ENCODE measurements at places on chromosomes 16 and 17.

- no peak for DNase-seq
These were observed 31.2 kb downstream of the NXN start for GRCh38 chr17:948284-948852.

DNA sequence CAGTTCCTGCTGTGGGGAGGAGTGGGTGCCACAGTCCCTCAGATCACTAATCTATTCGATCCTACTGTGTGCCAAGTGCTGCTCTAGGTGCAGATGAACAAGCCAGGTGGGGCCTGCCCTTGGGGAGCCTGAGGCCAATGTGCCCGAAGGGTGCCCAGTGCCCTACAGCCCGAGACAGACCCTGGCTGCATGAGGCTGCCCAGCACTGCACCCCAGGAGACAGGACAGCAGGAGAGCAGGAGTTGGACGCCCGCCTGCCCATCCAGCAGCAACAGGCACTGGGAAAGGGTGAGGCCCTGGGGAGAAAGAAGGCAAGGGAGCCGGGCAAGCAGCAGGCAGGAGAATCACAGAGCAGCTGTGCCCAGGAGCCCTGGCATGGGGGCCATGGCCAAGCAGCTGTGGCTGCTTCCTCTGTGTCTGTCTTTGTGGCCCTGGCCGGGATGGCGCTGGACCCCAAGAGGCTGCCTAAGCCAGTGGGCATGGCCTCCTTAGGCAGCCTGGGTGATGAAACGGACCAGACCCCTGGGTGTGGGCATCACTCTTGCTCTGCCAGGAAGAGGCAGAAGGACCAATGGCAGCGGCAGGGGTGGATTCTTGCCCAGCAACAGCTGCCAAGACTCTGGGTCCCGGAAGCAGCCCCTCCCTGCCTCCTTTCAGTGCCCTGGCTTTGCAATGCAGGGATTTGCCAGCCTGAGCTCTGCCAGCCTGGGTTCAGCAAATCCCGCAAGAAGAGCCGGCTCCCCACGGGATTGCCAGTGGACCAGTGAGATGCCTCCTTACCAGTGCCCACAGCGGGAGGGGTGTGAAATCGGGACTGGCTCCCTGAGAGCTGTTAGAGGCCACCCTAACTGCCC, 179.6 kb upstream of the TNRC6C start:
- peak; percentile 80 for DNase-seq

DNA sequence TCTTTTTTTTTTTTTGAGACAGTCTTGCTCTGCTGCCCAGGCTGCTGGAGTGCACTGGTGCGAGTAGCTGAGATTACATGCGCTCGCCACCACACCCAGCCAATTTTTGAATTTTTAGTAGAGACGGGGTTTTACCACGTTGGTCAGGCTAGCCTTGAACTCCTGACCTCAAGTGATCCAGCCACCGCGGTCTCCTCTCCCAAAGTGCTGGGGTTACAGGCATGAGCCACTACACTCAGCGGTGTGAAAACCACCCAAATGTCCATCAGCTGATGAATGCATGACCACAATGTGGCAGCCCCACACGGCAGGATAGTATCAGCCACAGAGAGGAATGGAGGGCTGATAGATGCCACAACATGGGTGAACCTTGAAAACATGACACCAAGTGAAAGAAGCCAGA, 2.1 kb downstream of the P2RX5 start:
- DNase-seq, result no peak

GRCh38 chr17:44247440-44247841, 20.5 kb downstream of the SLC4A1 start:
- no peak for DNase-seq

DNA sequence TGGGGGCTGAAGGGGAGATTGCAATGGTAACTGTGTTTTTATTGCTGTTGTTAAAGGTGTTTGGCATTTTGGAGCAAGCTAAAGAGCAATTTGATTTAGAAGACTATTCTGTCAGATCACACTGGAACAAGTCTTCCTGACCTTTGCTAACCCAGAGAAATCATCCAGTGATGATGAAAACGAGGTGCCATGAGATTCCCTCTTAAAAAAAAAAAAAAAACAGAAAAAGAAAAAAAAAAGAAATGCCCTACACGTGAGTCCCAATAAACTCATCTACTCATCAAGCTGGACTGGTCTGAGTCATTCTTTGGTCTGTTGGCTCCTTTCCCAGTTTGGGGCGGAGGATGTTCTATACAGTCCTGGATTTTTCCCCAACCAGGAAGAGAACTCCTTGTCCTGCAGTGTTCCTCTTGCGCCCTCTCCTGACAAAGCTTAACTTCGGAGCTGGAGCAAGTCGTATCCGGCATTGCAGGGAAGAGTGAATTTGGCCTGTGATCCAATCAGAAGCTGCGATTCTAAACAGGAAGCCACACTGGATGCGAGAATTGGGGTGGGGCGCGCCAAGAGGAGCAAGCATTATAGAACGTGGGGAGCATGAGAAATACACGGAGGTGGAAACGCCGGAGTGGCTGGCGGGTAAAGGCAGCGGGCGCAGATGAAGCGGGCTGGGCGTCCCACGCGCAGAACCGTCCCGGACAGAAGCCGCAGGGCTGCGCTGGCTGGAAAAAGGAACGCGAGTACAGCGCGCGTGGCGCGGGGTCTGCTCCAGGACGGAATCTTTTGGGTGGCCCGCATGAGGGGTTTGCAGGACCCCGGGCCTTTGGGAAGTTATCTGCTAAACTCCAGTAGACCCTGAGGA, 22.4 kb upstream of the CRYM start:
- DNase-seq, result peak; percentile 76

DNA sequence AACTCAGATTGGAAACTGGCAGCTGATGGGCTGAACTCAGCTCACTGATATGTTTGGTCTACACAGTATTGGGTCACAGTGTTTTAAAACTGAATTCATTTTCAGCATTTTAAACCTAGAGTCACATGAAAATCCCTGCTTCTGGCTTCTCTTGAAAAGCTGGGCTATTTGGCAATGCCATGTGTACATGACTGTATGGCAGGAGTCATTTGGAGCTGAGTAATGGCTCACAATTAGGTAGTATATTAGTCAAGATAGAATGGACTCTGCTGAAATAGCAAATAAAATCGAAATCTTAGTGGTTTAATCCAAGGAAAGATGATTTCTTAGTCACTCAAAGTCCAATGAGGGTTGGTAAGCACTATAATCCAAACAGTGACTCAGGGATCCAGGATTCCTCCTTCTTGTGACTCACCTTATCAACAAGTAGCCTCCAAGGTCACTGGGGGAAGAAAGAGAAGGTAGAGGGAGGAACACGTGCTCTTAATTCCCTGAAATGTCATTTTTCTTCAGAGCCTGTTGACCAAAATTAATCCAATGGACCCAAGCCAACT, 13.9 kb upstream of the PMP22 start:
- peak; percentile 58 for DNase-seq

DNA sequence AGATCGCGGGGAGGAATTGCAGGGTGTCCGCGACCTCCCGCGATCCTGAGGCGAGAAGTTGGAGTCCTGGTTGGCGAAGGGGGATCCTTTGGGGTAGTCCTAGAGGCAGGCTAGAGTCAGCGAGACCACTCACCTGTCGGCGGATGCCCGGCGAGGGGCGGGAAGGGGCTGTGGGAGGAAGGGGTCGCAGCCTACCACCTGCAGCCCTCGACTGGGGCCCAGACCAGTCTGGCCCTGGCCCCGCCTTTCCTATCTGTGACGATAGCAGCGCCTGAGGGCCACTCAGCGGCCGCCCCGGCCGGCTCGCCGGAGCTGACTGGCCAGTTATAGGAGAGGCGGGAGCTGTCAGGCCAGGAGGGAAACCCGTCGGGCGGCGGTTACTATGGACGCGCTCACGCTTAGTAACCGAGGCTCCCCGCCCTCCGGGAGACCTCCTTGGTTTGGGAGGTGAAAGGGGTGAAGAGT, at the start of gene TEKT3:
TEKT3 (minus strand) TSS at position 213 of the 465 bp plus-strand sequence. CDS start 10,012 bp downstream, outside the sequence.
- DNase-seq, result peak; percentile 83

DNA sequence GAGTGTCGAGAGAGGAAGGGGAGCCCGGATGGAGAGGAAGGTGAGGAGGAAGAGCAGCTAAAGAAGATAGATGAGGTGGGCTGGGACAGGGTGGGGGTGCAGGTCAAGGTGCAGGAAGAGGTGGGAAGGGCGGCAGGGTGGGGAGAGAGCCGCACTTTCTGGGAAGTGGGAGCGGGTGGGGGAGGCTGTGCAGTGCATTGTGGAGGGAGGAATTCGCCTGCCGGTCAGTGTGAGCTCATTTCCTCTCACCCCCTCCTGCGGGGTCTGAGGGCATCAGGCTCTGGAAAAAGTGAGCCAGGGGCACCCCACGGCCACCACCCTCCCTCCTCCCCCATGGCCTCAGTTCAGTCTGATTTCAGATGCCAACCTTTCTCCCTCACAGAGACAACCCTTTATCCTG, 2.5 kb upstream of the ARHGAP23 start:
- DNase-seq, result peak; percentile 71

DNA sequence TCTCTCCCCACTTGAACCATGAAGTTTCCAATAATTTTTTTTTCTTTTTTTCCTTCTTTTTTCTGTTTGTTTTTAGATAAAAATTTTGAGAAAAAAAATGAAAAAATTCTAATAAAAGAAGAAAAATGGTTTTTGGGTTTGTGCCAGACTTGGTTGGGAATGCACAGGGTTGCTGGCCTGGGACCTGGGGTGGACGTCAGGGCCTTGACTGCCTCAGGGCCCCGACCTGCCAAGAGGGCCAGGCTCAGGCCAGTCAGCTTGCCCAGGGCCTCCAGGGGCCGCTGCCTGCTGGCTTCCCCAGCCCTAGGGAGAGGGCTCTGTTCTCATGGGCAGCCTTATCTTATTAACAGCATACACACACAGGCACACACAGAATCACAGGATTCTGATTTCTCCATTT, 6.5 kb downstream of the TBX6 start:
- DNase-seq, result no peak

DNA sequence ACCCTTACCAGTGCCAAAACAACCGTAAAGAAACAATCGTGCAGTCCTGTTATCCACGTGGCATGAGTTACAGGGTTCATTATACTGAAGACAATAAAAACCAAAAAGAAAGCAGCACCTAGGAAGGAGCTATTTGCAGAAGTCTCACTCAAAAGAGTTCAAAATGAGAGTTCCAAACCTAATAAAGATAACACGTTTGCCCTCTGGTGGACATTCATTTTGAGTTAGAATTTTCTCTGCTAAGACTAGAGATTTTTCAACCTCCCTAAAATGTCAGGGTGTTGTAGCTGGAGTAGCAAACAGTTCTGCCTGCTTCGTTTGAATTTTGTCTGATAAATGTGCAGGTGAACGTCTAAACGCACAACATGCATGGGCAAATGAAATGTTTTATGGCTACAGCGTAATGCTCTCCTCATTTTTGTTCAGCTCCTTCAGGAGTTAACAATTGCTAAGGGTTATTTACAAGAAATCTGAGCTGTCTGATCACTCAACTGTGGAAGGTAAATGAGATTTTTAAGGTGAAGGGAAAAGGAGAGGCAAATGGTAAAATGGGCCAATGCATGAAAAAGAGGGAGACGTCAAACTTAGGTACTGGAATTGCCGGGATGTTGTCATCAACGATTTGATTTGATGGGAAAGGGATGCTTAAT, 1067.9 kb upstream of the EEF2KMT start:
- no peak for DNase-seq

DNA sequence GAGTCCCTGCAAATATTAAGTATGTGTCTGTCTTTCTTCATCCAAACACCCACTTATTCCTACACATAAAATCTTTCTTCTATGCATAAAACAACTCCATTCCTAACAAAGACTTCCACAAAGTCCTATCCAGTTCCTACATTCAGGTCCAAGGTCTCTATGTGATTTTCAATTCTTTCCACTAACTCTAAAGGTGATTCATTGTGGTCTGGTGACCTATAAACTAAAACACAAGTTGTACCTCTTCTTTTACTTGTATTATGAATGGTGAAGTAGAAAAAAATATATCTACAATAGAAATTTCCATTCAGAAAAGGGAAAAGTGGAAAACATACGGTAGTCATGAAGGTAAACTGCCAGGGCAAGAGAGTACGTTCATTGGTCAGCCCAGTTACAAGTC, 56.6 kb downstream of the USP32 start:
- DNase-seq, result no peak

DNA sequence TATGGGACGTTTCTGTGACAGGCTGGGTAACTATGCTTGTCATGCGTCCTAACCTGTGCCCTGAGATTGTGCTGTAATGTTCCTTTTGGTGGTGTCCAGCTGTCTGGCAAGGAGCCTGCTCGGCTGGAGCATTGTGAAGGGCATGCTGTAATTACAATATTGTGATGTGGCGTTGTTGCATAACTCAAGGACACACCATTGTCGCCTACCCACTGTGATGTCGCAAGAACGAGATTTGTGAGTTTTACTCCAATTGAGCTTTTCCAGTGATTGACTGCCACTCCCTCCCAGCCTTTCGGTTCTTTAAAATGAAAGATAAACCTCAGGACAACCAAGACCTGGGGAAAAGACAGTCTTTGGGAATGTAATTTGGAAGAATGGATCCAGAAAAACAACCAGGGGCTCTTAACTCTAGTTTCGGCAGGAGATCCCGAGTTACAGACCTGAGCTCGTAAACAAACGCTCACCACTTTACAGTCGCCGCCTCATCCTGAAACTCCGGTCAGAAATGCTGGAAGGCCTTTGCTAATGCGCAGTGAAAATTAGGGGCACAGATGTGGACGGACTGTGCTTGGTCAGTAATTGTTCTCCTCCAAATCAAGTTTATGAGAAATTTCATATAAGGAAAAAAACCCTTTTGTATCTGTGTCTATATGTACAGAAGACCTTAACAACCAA, 1.3 kb downstream of the ZNF750 start:
- no peak for DNase-seq

DNA sequence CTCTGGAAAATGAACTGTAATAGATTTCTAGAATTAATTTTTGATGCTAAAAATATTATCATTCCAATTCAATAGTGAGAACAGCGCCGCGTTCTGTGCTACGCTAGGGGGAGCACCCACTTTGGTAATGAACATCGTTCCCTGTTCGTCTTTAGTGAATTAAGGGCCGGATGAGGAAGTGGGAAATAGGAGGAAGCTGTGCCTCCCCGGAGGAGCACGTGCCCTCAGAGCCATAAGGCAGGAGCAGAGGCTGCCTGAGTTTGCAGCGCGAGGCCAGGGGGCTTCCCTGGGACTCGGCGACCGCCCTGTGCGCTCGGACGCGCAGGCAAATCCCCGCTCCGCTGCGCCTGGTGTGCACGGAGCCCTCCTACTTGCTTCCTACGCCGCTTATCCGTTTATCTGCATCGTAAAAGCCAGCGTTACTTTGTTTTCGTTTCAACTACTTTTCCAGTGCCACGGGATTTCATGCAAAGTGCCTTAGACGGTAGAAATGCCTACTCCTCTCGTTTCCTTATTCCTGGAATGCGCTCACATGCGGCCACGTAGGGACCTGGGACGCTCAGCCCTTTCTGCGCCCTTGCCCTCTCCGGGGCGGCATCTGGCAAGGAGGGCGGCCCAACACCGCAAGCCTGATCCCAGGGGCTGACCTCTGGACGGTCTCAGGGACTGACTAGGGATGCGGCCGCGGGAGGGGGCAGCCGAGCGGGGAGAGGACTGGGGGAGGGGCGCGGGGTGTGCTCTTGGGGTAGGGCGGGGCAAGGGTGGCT, 76.4 kb downstream of the KCNJ12 start:
- DNase-seq, result no peak

- DNase-seq, result no peak
These were observed 9.5 kb downstream of the HSD17B2 start for GRCh38 chr16:82044585-82044911.

All from H54 (cell line).